ENCODE measurements at places on chromosomes 2 and 18. TPM values are rescaled to one million over a fixed set of nuclear protein-coding genes. Genes with fewer than 3 reads are reported as not detected.

FSHR gene
- total RNA-seq, result not detected

GPR55 gene
- total RNA-seq, result 0.94 TPM

ITGA6 gene
- 179 TPM for total RNA-seq

DSG4 gene
- not detected for total RNA-seq

RAX gene
- not detected for total RNA-seq

SLC4A5 gene
- 0.16 TPM for total RNA-seq

PPIG gene
- total RNA-seq, result 7.6 TPM

GALNT3 gene
- total RNA-seq, result not detected

ESCO1 gene
- 11.3 TPM for total RNA-seq

CYRIA gene
- 0.53 TPM for total RNA-seq

RTP5 gene
- total RNA-seq, result not detected

RAD51AP2 gene
- total RNA-seq, result 0.11 TPM

CELF4 gene
- total RNA-seq, result not detected

AQP4 gene
- not detected for total RNA-seq

PID1 gene
- total RNA-seq, result 0.45 TPM

CDH2 gene
- total RNA-seq, result 37.7 TPM

RAB10 gene
- 155 TPM for total RNA-seq

SLC30A3 gene
- 0.66 TPM for total RNA-seq

CD8A gene
- 0.08 TPM for total RNA-seq

ANKRD44 gene
- total RNA-seq, result 18.2 TPM

NPAS2 gene
- 50.3 TPM for total RNA-seq

D2HGDH gene
- 26.9 TPM for total RNA-seq

C1QL2 gene
- not detected for total RNA-seq

MFSD2B gene
- total RNA-seq, result not detected

MAP4K3 gene
- 31.4 TPM for total RNA-seq

LHCGR gene
- not detected for total RNA-seq

HNMT gene
- 24.7 TPM for total RNA-seq

Measured in A375 (cell line).